ENCODE measurements at places on chromosomes 12 and 14.
A peak's percentile ranks its signal among the peaks of the same experiment; 100 is the strongest.

- DNase-seq = no peak
Observed at GRCh38 chr12:75378354-75378753, 12.5 kb upstream of the GLIPR1L2 start.

DNA sequence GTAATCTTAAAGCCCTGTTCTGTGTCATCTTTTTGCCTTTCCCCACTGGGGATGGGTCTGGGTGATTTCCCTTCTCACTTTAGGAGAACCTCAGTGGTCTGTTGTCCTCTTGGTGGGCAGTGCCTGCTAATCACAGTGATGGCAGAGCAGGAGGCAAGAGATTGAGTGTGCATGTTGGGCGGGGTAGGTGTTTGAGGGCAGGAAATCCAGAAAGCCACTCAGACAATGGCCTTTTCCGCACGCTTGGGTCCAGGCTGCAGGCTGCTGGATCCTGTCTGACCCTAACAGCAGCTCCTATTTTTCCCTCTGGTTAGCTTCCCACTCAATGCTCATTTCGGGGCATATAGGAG lies 13.7 kb upstream of the ITGA5 start:
- DNase-seq = no peak

DNA sequence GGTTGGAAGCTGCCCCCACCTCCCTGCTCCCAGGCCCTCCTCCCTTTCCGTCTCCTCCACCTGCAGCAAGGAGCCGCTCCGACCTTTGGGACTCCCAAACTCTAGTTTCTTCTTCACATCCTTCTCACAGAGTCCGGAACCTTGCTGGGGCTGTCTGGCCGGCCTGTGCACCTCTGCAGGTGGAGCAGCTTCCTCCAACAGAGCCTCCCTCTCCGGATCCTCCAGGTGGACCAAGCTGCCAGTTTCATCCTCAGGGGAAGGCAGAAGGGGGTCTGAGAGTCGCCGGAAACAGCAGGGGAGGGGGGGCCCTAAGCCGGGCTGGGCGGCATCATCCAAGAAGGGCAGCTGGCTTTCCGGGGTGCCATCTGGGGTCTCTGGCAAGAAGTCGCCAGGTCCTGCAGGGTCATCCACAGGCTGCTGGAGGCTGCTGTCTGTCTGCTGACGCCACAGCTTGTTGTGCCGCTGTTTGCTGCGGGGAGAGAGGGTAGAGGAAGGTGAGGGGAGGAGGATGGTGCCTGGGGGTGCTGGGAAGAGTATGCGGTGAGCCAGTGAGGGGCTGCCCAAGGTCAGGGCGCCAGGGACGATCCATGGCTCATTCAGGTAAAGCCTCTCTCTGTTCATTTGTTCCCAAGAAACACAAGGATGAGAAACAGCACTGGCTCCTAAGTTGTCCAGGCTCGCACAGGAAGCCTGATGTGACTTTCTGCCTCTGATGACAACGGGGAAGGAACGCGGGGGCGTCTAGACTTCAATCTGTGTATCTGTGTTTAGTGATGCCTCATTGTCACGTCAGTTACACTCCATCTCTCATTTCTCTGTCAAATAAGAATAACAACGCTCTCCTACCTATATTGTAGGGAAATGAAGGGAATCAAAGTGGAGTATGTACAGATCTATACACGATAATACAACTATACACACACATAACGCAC lies 61.3 kb upstream of the CORO1C start:
- DNase-seq = no peak

DNA sequence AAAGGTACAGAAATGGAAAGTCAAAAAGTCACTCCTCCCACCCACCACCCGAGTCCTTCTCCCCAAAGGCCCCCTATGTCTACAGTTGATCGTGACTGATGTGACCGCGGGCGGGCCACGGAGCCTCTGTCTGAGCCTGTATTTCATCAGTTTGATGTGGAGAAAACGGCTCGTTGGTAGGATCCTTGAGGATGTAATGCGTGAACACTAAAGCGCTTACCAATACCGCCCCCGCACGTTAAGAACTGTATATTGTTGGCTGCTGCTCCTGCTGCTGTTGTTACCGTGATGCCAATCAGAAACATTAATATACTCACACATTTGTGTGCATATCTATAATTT lies 24.6 kb upstream of the UBC start:
- no peak for DNase-seq

DNA sequence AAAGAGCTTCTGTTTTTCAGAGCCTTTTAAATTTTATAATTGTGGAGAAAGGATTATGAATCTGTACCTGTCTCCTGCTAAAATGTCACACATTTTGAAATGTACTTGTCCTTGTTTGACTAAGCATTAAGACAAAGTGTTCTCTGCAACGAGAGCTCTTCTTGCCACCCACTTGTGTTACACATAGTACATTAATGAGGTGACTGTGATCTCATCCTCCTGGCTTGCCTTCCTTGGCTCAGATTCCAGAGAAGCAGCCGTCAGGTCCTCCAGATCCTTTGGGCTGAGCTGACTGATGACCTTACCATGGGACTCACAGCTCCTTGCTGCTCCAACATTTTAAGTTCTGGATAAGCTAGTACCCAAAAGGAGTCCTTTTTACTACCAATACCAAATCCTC lies 81.4 kb downstream of the BBS10 start:
- DNase-seq = no peak

- DNase-seq = no peak
Observed at GRCh38 chr12:89073027-89073398, 279.3 kb downstream of the DUSP6 start.

DNA sequence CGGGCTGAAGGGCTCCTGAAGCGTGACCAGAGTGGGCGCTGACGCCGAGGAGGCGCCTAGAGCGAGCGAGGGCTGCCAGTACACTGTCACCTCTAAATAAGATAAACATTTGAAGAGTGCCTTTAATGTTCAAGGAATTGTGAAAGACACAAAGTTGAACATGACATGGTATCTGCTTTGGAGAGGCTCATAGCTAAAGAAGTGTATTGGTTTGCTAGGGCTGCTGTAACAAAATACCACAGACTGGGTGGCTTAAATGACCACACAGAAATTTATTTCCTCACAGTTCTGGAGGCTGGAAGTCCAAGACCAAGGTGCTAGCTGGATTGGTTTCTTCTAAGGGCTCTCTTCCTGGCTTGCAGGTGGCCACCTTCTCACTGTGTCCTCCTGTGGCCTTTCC lies 33.7 kb upstream of the NUBPL start:
- no peak for DNase-seq

- no peak for DNase-seq
Observed at GRCh38 chr12:32467959-32468863, 68.9 kb downstream of the FGD4 start.

GRCh38 chr12:19085090-19085489 lies 44.4 kb upstream of the PLEKHA5 start:
- no peak for DNase-seq

DNA sequence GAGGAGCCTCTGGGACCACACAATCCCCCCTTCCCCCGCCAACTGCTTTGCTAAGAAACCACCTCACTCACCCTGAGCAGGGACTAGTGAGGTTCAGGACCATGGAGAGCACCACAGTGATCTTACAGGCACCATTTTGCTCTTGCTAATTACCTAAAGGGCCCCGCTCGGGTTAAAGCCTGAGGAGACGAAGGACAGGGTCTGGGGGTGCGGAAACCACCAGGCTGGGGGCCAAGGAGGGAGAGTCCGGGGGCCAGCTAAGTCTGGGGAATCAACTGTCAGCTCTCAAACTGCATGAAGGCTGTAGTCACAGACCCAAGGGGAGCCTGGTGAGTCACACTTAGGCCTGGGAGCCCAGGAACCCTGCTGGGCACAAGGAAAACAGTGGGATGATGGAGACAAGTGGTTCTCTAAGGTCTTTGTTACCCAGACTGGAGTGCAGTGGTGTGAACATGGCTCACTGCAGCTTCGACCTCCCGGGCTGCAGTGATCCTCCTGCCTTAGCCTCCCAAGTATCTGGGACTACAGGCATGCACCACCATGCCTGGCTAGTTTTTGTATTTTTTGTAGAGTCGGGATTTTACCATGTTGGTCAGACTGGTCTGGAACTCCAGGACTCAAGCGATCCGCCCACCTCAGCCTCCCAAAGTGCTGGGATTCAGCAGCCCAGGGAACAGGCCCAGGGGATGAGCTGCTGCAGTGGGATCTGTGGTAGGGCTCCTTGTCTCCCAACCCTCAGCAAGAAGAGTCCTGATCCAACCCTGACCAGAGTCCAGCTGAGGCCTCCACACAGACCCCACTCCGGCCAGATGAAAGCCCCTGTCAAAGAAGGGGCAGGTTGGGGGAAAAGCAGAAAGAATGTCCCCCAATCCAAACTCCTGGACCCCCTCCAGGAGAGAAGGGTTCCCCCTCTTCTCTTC lies 98.8 kb downstream of the CALM1 start:
- peak; percentile 22 for DNase-seq

DNA sequence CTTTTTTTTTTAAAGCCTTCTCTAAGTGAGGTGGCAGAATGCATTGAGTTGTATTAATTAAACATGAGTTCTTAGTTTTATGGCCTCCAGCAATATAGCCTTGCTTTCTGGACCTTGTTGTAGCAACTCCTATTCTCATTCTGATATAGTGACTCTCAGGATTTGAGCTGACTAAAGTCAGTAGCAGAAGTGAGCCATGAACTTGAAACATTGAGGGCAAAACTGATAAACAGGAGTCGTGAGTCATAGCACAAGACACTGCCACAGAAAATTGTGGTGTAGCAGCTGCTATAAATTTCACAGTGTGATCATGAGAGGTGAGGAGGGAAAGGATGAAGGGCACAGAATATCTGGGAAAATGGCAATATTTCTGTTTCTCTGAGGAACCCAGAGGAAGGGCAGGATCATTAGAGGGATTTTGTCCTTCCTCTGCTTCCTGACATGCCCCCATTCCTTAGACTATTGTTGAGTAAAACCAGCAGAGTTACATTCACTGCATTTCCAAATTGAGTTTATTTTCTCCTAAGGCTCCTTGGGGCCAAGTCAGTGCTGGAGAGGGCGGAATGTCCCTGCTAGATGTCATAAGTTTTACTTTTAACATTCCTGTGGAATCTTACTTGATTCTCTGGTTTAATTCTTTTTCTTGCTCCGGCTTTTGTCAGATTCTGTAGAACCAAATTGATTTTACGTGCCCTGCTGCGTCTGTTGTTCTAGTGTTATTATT lies 7.5 kb downstream of the KLRG1 start:
- peak; percentile 36 for DNase-seq

- no peak for DNase-seq
Observed at GRCh38 chr12:130486891-130487416, 149.3 kb downstream of the PIWIL1 start.

DNA sequence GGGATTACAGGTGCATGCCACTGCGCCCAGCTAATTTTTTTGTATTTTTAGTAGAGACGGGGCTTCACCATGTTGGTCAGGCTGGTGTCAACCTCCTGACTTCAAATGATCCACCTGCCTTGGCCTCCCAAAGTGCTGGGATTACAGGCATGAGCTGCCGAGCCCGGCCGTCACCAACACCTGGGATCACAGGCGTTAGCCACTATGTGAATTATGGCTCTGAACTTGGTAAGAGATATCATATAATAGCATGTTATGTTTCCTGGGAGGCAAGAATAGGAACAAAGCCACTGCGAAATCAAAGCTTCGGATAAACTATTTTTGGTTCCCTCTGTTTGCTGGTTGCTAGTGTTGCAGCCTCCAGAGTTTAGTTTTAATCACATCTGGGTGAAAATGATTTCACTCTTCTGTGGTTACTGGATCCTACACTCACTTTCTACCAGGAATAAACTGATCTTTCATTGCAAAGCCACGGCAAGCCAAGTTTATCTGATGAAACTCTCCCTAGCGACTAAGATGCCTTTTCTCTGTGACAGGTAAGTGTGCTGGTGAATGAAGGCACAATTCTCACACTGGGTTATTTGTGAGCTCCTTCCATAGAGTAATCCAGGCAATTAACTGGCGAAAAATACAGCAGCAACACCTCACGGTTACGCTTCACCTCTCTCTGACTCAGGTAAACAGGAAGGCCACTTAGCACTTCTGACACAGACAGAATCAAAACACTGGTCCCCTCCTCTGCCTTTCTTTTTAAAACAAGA lies 16.7 kb downstream of the SNRNP35 start:
- DNase-seq = no peak

DNA sequence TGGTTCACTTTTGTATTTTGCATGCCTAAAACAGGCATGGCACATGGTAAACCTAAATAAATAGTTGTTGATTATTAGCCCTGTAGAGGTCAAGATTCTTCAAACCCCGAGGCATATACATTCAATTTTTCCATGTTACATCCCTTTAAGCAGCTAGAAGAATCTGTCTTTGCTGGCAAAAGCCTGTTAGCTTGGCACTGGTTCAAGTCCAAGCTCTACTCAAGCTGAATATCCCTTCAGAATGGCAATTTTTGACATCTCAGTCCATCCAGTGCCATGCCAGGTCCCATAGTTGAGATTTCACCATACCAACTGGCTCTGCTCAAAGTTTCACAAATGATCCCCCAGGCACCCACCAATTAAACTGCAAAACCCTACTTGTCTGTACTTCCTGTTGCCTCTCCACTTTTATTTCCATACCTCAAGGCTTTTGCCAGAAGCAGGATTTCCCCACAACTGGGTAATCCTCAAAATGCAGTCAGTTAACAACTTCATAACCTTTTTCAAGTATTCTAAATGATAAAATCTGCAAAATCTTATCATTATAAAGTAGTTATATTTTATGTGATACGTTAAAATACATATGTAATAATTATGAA lies 9.0 kb upstream of the DCN start:
- DNase-seq = no peak

- DNase-seq = peak; percentile 10
Observed at GRCh38 chr14:71103662-71104484, 196.6 kb downstream of the PCNX1 start.
